Ovary (tissue), 10 donors: ENCODE measurements at places on chromosomes 11 and 22.

GRCh38 chr11:45871638-45872037 lies 13.8 kb upstream of the MAPK8IP1 start:
- DNase-seq, result no peak

DNA sequence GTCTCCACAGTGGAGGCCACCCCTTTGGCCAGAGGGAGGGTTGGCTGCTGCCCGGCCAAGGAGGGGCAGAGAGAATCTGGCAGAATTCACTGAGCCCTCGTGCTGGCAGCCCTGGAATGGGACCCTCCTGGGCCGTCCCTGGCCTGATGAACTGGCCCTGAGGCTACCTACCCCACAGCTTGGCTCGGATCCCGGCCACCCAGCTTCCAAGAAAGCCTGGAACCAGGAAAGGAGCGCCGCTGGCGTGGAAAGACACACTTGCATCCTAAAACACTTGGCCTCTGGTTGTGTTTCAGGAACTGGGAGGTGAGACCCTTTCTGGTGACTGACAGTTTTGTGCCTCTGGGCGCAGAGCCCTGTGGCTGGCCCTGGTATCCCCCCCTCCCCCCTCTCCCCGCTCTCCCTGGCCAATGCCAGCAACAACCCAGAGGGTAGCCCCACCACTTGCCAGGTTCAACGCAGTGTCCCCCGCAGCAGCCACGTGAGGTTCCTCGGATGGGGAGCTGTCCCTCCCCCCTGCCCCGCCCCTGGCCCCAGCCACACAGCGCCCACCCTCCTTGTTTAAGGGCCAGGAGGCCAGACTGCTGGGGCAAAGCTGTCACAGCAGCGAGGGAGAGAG lies 693 bp downstream of the NFAM1 start:
- no peak for DNase-seq

DNA sequence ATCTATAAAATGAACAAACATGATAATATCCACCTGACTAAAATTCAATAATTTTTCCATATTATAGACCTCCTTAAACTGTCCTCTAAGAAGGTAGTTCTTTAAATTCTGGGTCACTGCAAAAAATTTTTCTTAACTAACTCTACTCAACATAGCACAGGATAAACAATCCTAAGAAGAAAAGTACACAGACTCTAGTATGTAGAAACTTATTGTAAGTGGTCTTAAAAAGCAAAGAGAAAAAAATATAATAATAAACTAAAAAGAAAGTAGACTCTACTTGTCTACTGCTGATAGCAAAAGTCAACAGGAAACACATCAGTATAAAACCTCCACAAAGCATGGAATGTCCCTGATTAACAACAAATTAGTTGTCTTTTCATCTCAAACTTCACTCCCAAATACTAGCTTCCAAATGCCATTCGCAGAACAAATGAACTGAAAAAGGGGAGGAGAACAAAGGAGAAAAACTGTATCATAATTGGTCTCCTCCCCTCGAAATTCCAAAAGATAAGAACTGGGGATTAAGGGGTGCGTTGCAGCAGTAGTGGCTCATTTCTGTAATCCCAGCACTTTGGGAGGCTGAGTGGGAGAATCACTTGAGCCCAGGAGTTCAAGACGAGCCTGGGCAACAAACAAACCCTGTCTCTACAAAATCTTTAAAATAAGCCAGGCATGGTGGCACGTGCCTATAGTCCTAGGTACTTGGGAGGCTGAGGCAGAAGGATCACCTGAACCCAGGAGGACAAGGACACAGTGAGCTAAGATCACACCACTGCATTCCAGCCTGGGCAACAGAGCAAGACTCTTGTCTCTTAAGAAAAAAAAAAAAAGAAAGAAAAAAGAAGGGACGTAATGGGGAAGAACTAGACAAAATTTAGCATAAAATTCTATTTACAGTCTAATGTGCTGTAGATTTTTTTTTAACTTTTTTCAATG lies 6.5 kb downstream of the FCHSD2 start:
- no peak for DNase-seq

DNA sequence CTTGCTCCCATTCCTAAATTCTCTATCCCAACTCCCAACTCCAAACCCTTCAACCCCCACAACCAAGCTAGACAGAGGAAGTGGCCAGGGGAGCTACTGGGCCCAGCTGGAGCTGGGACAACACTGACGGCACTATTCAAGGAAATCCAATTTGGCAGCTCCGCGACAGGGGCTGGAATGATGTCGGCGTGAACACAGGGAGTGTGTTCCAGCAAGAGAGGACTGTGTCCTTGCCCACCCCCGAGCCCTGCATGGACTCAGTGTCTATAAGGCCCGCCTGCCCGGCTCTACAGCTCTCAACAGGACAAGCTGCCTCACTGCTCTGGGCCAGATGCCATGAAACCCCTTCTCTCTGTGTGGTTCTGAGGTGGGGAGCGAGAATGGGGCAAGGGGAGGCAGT lies 11.3 kb downstream of the PCSK7 start:
- peak; percentile 56 for DNase-seq

- DNase-seq, result no peak
Measured at GRCh38 chr11:84316866-84317555, 1030.8 kb upstream of the CCDC90B start.

GRCh38 chr11:4156571-4156970 lies 62.0 kb downstream of the RRM1 start:
- DNase-seq, result no peak

- no peak for DNase-seq
Measured at GRCh38 chr11:41446566-41446965, 12.9 kb downstream of the LRRC4C start.

DNA sequence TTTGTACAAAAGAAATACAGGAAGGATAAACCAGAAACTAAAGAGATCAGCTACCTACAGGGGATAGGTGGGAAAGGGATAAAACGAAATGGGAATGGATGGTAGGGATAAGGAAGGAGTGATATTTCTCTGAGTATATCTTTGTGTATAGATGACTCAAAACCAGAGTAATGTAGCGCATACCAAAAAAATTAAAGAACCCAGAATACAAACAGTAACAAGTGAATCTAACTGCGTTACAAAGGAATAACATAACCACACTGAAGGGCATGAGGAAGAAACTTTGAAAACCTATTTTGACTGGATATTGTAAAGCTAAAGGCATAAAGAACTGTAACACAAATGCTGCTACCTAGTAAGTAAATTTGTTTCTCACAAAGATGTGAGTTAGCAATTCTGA lies 37.9 kb downstream of the MAPK1 start:
- DNase-seq, result no peak

- no peak for DNase-seq
Measured at GRCh38 chr11:59859673-59860072, 6.6 kb downstream of the TCN1 start.

GRCh38 chr11:126766440-126766839 lies 234.1 kb downstream of the KIRREL3 start:
- DNase-seq, result no peak

- DNase-seq, result no peak
Measured at GRCh38 chr22:40046126-40046525, 51.4 kb downstream of the FAM83F start.

GRCh38 chr22:27796829-27797519 lies 4.6 kb downstream of the MN1 start:
- no peak for DNase-seq

DNA sequence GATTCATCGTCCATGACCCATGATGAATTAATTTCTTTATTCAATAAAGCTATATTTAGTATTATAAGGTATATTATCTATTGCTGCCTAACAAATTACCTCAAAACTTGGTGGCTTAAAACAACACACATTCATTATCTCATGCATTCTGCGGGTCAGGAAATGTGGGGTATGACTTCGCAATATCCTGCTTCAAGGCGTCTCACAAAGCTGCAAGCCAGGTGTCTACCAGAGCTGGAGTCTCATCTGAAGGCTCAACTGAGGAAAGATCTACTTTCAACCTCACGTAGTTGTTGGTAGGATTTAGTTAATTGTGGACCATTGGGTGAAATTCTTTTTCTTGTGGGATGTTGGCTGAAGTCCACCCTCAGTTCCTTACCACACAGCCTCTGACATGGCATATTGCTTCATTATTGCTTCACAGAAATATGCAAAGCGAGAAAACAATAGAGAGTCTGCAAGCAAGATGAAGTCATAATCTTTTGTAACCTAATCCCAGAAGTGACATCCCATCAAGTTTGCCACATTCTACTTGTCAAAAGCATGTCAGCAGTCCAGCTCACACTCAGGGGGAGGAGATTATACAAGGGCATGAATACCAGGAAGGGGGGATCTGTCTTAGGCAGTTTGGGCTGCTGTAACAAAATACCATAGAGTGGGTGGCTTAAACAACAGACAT lies 45.1 kb downstream of the KREMEN1 start:
- DNase-seq, result no peak

DNA sequence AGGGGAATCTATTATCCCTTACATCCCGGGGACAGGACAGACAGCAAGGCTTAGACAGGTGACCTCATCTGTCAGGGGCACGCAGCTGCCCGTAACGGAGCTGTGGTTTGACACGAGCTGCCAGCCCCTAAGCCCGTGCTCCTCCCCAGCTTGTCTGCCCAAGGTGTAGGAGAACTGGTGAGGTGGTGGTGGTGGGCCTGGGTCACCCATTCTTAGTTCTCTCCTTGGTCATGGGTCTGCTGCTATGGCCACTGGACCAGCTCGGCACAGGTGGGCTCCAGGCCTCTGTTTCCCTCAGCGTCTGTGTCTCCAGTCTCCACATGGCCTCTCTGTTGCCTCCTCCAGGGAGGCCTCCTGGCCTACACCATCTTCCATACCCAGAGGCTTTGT lies 5.4 kb downstream of the PARVG start:
- DNase-seq, result no peak

- DNase-seq, result no peak
Measured at GRCh38 chr11:124807660-124808270, 7.6 kb upstream of the MSANTD2 start.

- no peak for DNase-seq
Measured at GRCh38 chr11:88194990-88195389, 19.7 kb upstream of the RAB38 start.

DNA sequence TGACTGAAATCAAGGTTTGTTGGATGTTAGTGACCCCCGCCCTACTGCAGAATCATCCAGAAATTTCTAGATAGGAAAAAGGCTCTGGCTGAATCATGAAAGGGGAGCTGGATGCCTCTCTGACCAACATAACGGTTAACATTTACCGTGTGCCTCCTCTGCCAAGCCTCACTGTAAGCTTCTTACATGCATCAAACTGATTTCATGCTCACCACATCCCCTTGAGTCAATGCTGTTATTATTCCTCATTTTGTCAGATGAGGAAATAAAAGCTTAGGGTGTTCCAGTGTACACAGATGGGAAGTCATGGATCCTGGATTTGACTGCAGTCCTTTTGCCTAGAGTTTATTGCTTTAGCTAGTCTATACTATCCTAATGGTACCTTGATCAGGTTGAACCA lies 5.9 kb upstream of the HMOX1 start:
- no peak for DNase-seq

DNA sequence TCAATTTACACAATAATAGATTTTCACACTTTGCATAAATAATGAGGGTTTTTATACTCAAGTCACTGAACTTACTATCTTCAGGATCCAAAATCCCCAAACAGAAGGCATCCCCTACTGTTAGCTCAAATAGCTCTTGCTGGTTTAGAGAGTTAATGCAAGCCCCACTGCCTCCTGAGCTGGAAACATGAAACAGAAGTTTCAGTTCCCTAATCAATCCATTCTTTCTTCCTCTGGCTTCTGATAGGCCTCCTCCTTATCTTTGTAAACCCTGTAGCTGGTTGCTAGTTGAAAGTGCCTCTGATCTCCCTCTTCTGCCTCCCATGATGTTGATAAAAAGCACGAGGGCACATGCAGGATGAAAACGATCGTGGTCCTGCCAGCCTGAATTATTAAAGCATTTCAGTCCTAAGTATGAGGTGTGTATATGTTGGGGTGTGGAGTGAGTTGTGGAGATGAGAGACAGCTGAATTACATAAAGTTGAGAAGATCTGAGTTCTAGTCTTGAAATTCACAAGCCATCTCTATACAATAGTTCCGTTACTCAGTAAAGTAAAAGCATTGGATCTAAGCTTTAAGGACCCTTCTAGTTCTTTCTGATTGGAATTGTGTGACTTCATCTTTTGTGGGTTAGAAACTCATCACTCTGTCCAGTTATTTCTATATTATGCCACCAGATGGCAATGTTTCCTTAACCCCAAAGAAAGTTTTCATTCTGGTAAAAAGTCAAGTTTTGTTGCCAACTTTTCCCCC lies 35.0 kb upstream of the EHF start:
- DNase-seq, result no peak

GRCh38 chr22:25007444-25008106 lies 55.1 kb downstream of the KIAA1671 start:
- DNase-seq, result no peak

DNA sequence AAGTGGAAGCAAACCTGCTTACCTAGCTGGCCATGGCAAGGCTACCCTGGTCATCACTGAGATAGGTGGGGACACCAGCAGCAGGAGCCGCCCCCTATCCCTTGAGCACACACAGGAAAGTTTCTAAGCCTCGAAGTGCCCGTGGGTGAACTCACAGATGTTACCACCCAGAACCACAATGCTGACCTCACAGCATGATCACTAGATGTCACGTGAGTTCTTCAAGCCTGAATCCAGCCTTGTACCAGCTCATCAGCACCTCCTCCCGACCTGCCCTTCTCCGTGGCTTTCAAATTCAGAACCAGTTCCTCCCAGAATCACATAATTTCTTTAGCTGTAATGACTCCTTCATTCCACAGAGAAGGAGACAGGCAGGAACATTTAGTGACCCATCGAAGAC lies 24.7 kb upstream of the TIMP3 start:
- DNase-seq, result no peak

DNA sequence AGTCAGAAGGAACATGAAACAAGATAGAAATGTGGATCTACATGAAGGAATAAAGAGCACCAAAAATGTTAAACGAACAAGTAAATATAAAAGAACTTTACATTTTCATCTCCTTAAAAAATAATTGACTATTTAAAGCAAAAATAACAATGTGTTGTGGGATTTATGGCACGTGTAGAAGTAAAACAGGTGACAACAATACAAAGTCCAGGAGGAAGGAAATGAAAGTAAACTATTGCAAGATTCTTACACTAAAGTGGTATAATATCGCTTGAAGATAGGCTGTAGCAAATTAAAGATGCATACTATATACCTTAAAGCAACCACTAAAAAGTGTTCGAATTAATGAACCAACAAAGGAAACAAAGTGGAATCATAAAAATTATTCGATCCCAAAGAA lies 5.5 kb downstream of the VPS37C start:
- DNase-seq, result no peak

GRCh38 chr11:7487360-7487759 lies 2.1 kb downstream of the OLFML1 start:
- DNase-seq, result no peak

GRCh38 chr22:21633481-21633880 lies 921 bp downstream of the CCDC116 start:
- no peak for DNase-seq

- no peak for DNase-seq
Measured at GRCh38 chr11:11667056-11667455, 45.3 kb upstream of the GALNT18 start.

DNA sequence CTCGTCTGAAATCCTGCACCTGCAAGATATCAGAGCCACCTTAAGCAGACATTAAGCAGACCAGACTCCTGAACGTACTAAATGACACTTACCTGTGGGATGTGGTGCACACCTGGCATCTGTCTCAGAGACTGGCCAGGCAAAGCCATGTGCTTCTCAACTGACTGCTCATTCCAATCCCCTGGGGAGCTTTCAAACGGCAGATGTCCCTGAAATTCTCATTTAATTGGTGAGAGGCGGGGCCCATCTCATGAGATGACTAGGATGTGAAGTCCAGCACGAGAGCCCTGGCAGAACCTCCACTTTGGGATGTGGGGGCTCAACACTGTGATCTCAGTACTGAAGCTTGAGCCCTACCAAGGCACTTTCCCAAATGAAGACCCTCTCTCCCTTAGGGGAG lies 84.9 kb upstream of the HMGXB4 start:
- no peak for DNase-seq
